Suprapubic skin (tissue), 4 donors: ENCODE measurements at places on chromosomes 12 and 14. TPM values are rescaled to one million over a fixed set of nuclear protein-coding genes. Genes with fewer than 3 reads are reported as not detected.
A peak's percentile ranks its signal among the peaks of the same experiment; 100 is the strongest.

GRCh38 chr14:82309199-82309598, 775.5 kb upstream of the SEL1L start:
- DNase-seq, result no peak

The OXA1L gene
- 80.1 TPM for total RNA-seq

GRCh38 chr12:60265741-60266140, 669.9 kb downstream of the SLC16A7 start:
- no peak for DNase-seq

The FAM90A1 gene
- not detected for total RNA-seq

GRCh38 chr12:131351319-131352028, 359.4 kb upstream of the SFSWAP start:
- peak; percentile 45 for DNase-seq
